Myocyte (in vitro differentiated cells): ENCODE measurements at places on chromosomes 7 and 10.

DNA sequence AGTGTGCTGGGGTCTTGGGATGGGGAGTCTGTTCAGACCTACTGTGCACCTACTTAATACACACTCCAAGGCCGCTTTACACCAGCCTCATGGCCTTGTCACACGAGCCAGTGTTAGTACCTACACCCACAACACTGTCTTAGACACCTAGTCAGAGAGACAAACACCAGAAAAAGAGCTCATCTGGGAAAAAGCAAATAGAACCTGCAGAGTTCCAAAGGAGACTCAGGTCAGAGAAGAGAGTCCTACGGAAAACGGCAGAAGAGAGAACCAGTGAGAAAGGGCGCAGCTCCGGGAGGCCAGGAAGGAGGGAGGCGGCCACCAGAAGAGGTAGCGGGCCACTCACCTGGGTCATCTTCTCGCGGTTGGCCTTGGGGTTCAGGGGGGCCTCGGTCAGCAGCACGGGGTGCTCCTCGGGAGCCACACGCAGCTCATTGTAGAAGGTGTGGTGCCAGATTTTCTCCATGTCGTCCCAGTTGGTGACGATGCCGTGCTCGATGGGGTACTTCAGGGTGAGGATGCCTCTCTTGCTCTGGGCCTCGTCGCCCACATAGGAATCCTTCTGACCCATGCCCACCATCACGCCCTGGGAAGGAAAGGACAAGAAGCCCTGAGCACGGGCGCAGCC, 105.3 kb upstream of the TNRC18 start:
- no peak for DNase-seq

GRCh38 chr10:46223064-46223480, 63.7 kb upstream of the ANTXRL start:
- DNase-seq, result no peak

DNA sequence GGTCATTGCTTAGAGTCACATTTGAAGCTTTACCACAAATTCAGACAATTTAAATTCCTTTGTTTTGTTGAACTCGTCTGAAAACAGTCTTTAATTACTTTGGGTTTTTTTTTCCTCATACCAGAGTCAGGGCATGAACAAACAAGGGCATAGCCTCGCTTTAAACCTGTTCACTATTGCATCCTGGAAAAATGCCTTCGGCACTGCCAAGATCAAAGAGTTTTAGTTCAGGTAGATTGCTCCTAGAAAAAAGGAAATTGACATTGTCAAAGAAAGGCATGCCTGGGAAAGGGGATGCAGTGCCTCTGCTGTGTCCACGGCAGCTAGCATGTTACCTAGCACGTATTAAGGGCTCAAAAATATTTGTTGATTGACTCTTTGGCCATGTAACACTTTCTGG, 235.1 kb downstream of the ARHGAP21 start:
- no peak for DNase-seq

- no peak for DNase-seq
These were observed 16.7 kb downstream of the USP6NL start for GRCh38 chr10:11594589-11595394.

DNA sequence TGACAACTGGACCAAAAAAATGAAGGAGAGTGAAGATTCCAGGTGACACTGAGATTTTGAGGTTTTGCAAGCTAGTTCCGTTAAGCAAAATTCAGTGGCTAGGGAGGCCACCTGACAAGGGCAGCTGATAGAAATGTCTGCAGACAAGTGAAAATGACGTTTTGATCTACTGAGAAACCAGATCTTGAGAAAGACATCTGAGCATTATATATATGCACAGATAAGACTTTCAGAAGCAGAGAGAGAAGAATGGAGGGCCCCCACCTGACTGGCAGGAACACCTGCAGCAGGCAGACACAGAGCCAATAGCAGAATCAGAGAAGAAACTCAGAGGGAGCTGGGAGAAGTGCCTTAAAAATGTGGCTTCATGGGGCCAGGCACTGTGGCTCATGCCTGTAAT, 76.1 kb upstream of the LRGUK start:
- no peak for DNase-seq
